Sciatic nerve (tissue), 2 donors: ENCODE measurements at places on chromosomes 11 and 22. TPM values are rescaled to one million over a fixed set of nuclear protein-coding genes. Genes with fewer than 3 reads are reported as not detected.

HEPN1 gene
- not detected for total RNA-seq

OR52A1 gene
- total RNA-seq = not detected

KRTAP5-10 gene
- not detected for total RNA-seq

LRRC32 gene
- total RNA-seq = 192 TPM

INPP5J gene
- total RNA-seq = 1.9 TPM

MRGPRD gene
- not detected for total RNA-seq

MS4A3 gene
- total RNA-seq = 1.4 TPM

ETS1 gene
- total RNA-seq = 90.8 TPM

NXPE4 gene
- not detected for total RNA-seq

CRYBB2 gene
- total RNA-seq = not detected

DUSP8 gene
- total RNA-seq = 8.9 TPM

ADM gene
- 92.4 TPM for total RNA-seq

ATG13 gene
- total RNA-seq = 55.1 TPM

TMEM123 gene
- total RNA-seq = 191 TPM

CPT1A gene
- 55.9 TPM for total RNA-seq

OR8B3 gene
- not detected for total RNA-seq

SIDT2 gene
- 94.4 TPM for total RNA-seq

ANGPTL5 gene
- 1.4 TPM for total RNA-seq

MAPK12 gene
- 17.8 TPM for total RNA-seq

GUCY1A2 gene
- total RNA-seq = 12.4 TPM

MS4A14 gene
- total RNA-seq = 6.4 TPM

CBX7 gene
- total RNA-seq = 115 TPM

LRRC56 gene
- total RNA-seq = 1.4 TPM

CALCA gene
- 0.67 TPM for total RNA-seq

PGGHG gene
- 60.3 TPM for total RNA-seq

FGF4 gene
- 9.2 TPM for total RNA-seq

ARAP1 gene
- 129 TPM for total RNA-seq

PLEKHB1 gene
- 370 TPM for total RNA-seq

SCGB1C1 gene
- total RNA-seq = not detected

FXYD2 gene
- 6.6 TPM for total RNA-seq

MMP3 gene
- total RNA-seq = 6.7 TPM

KRTAP5-9 gene
- 0.40 TPM for total RNA-seq

INCENP gene
- total RNA-seq = 19.4 TPM

DNHD1 gene
- total RNA-seq = 33.1 TPM

PANX3 gene
- total RNA-seq = not detected

OR56A4 gene
- total RNA-seq = 0.09 TPM

VPREB1 gene
- total RNA-seq = not detected

HORMAD2 gene
- total RNA-seq = not detected

VWCE gene
- total RNA-seq = 3.6 TPM

KCNJ11 gene
- 6.6 TPM for total RNA-seq

PTPMT1 gene
- total RNA-seq = 31.3 TPM

SULT4A1 gene
- 0.27 TPM for total RNA-seq

SYT12 gene
- 0.71 TPM for total RNA-seq

OR52H1 gene
- total RNA-seq = 0.89 TPM

TESMIN gene
- 1.5 TPM for total RNA-seq

ACR gene
- 1.5 TPM for total RNA-seq

GGT5 gene
- 38.2 TPM for total RNA-seq

LDHA gene
- 303 TPM for total RNA-seq

HOATZ gene
- not detected for total RNA-seq

OR51M1 gene
- total RNA-seq = not detected
